ENCODE measurements at places on chromosomes 16 and 17. TPM values are rescaled to one million over a fixed set of nuclear protein-coding genes. Genes with fewer than 3 reads are reported as not detected.
A peak's percentile ranks its signal among the peaks of the same experiment; 100 is the strongest.

GRCh38 chr17:57406131-57406980, 150.0 kb downstream of the MSI2 start:
- peaks cover 16% of the 10 kb centered on the region for H3K36me3 ChIP-seq
- H3K27ac ChIP-seq = no peak overlapping the region
- DNase-seq = no peak
- H3K4me1 ChIP-seq = peaks cover 38% of the 10 kb centered on the region

DNA sequence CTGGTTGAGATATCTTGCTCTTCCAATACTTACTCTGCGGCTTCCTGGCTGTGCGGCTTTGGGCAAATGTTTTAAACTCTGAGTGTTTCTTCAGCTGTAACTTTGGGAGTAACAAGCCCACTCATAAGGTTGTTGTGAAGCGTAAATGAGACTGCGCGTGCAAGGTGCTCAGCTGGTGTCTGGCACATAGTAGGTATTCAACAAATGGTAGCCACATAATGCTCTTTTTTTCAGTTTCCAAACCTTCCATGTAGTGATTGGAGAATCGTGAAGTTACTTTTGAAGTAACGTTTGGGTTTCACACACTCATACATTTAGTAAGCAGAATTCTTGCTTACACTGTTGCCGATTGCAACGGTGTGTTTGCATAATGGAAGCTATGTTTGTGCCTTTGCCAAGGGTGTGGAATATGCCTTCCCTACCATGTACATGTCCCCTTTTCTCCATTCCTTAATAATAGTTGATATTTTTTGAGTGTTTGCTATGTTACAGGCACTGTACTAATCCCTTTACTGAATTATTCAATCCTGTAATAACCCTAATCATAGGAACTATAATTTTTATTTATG, 829 bp downstream of the DHRS7B start:
- DNase-seq = no peak
- H3K27ac ChIP-seq = peak overlapping the region; percentile 91
- peak overlapping the region; percentile 75 for H3K4me3 ChIP-seq
- H3K36me3 ChIP-seq = no peaks in the 10 kb centered on the region
- H3K4me1 ChIP-seq = peaks cover 34% of the 10 kb centered on the region

DNA sequence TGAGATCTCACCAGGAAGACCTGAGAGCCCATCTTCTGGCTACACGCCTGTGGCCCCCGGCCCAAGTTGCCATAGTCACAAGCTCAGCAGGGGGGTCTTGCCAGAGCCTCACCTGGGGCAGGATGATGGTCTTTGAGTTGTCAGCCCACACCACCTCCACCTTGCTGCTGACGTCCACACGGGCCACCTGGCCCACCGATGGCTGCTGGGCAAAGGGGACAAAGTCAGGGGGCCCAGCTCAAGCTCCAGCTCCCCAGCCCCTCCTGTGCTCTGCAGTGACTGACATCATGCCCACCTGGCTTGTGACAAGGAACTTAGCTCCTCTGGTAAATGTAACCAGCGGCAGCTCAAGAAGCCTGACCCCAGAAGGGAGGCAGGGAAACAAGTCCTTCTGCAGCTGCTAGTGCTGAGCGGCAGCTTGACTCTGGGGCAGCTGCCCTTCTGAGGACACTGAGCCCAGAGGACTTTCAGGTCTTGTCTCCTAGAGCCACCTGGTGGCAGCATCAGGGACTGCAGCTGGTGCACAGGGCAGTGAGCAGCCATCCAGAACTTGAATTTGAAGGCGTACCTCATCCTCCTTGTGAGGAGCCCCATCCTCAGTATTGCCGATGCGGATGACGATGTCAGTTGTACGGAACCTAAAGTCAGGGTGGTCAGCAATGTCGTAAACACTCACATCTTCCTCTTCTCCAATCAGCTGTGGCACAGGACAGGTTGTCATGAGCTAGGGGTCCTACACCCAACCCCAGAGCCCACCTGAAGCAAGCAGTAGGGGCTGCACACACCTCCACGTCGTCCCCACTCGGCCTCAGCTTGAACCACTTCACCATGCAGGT, 13.5 kb downstream of the SPHK1 start:
- DNase-seq = peak; percentile 97
- no peak overlapping the region for H3K4me3 ChIP-seq
- H3K4me1 ChIP-seq = peaks cover 4% of the 10 kb centered on the region
- peaks cover 48% of the 10 kb centered on the region for H3K36me3 ChIP-seq
- no peak overlapping the region for H3K27ac ChIP-seq
- no peaks in the 10 kb centered on the region for H3K27me3 ChIP-seq

GRCh38 chr17:76408037-76408849, 23.8 kb downstream of the SPHK1 start:
- H3K4me3 ChIP-seq = no peak overlapping the region
- no peaks in the 10 kb centered on the region for H3K27me3 ChIP-seq
- H3K4me1 ChIP-seq = peaks cover 36% of the 10 kb centered on the region
- peaks cover 41% of the 10 kb centered on the region for H3K36me3 ChIP-seq
- no peak for DNase-seq

DNA sequence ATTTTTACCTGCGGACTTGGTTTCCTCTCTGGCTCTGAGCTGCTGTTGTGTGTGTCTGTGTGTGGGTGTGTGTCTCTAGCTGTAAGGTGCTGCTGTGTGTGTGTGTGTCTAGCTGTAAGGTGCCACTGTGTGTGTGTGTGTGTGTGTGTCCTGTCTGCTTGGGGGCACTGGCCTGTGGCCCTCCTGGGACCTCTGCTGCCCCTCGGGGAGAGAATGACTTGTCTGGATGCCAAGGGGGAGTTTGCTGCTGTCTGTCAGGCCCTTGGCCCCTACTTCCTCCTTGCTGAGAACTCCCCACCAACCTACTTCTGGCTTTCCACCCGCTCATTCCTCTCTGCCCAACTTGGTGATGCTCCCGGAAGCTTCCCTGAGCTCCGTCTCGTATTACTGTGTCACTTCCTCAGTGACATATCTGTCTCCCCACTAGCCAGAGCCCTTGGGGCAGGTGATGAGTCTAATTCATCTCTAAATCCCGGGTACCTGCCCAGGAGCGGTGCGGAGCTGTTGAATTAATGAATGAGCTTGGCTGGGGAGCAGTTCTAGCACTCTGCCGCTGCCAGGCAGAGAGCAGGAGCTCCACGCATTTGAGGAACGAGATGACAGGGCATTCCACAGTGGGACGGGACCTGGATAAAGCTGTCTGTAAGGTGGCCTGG, 3.5 kb upstream of the LASP1NB start:
- no peak overlapping the region for H3K4me3 ChIP-seq
- H3K36me3 ChIP-seq = peaks cover 35% of the 10 kb centered on the region
- no peaks in the 10 kb centered on the region for H3K27me3 ChIP-seq
- peak; percentile 90 for DNase-seq
- peak overlapping the region; percentile 63 for H3K27ac ChIP-seq

- no peak overlapping the region for H3K4me3 ChIP-seq
- no peaks in the 10 kb centered on the region for H3K27me3 ChIP-seq
- H3K4me1 ChIP-seq = no peaks in the 10 kb centered on the region
- H3K27ac ChIP-seq = no peak overlapping the region
Measured at GRCh38 chr16:35195864-35196216, 1736.4 kb downstream of the TP53TG3F start.

GRCh38 chr16:75138636-75139035, 9.7 kb upstream of the ZFP1 start:
- H3K36me3 ChIP-seq = no peaks in the 10 kb centered on the region
- no peak for DNase-seq
- H3K27ac ChIP-seq = no peak overlapping the region
- H3K27me3 ChIP-seq = no peaks in the 10 kb centered on the region

DNA sequence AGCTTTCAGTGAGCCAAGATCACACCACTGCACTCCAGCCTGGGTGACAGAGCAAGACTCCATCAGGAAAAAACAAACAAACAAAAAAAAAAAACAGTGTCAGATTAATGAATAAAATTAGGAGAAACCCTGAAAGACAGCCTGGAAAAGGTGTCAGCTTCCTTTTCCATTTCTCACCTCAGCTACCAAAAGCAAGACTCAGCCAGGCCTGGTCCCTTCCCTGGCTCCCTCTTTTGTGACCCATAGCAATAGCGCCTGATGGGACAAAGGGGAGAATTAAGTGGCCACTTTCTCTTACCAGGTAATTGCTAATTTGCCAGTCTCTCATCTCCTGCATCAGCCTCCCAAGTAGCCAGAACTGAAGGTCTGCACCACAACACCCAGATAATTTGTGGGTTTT, 3.9 kb upstream of the THRA start:
- no peaks in the 10 kb centered on the region for H3K36me3 ChIP-seq
- peak overlapping the region; percentile 84 for H3K27ac ChIP-seq
- H3K27me3 ChIP-seq = no peaks in the 10 kb centered on the region
- peaks cover 44% of the 10 kb centered on the region for H3K4me1 ChIP-seq
- peak overlapping the region; percentile 19 for H3K4me3 ChIP-seq
- DNase-seq = no peak

DNA sequence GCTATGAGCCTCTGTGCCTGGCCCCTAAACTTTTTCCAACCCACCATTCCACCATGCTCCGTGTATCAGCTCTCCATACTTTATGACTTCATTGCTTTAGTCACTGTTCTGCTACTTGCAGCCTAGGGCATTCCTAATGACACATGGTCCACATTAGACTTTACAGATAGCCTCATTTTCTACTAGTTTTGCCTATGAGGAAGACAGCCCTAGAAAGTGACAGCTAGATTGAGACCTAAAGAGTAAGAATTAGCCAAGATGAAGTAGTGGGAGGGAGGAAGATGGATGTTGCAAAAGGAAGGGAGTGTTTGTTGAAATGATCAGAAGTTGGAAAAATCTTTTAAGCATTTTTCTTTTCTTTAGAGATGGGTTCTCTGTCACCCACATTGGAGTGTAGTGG, 11.0 kb downstream of the C16orf54 start:
- H3K27me3 ChIP-seq = no peaks in the 10 kb centered on the region
- H3K4me3 ChIP-seq = no peak overlapping the region
- H3K27ac ChIP-seq = no peak overlapping the region
- no peaks in the 10 kb centered on the region for H3K36me3 ChIP-seq

GRCh38 chr16:49454426-49455180, 81.0 kb downstream of the C16orf78 start:
- H3K4me3 ChIP-seq = no peak overlapping the region
- no peaks in the 10 kb centered on the region for H3K27me3 ChIP-seq
- no peak overlapping the region for H3K27ac ChIP-seq

DNA sequence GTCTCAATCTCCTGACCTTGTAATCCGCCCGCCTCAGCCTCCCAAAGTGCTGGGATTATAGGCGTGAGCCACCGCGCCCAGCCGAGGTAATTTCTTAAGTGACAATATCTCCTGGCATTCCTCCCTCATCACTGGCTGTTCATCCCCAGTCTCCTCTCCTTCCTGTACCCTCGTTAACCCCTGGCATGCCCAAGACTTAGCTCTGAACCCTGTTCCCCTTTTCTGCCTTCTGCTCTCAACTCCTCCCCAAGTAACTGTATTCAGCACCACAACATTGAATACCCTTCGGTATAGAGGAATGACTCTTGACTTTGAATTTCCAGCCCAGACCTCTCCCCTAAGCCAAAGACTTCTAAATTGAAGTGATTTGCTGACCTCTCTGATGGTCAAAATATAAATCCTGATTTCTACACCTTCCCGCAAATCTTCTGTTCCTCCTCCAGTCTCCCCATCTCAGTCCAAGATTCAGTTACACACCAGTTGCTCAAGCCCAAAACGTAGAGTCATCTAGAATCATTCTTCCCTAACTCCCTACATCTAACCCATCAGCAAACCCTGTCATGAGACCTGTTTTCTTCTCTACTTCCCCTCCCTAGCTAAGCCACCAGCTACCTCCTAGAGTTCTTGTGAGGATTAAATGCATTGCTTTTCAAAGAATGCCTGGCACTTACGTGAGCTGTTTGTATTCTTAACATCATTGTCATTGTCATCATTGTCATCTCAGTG, 14.8 kb downstream of the PMP22 start:
- H3K36me3 ChIP-seq = peaks cover 55% of the 10 kb centered on the region
- no peaks in the 10 kb centered on the region for H3K27me3 ChIP-seq
- H3K27ac ChIP-seq = peak overlapping the region; percentile 8
- DNase-seq = peak; percentile 42
- H3K4me1 ChIP-seq = peaks cover 92% of the 10 kb centered on the region
- H3K4me3 ChIP-seq = no peak overlapping the region

DNA sequence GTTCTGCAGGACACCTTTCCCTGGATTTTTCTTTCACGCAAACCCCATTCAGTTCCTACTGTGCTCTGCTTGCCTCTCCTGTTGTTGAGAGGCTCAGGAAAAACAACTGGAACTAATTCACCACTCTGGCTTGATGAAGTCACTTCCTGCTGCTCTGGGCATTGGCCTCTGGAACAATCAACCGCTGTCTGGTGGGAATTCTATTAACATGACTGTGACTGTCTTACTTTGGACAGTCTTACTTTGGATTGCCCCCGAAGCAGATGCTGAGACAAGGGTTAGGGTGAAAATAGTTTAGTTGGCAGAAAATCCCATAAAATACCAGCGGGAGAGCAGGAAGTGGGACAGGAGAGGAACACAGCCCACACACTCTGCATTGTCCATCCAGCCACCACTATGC, 90.0 kb upstream of the HSBP1 start:
- no peak for DNase-seq
- no peak overlapping the region for H3K27ac ChIP-seq
- H3K27me3 ChIP-seq = no peaks in the 10 kb centered on the region
- peaks cover 25% of the 10 kb centered on the region for H3K4me1 ChIP-seq
- no peaks in the 10 kb centered on the region for H3K36me3 ChIP-seq
- H3K4me3 ChIP-seq = no peak overlapping the region

GRCh38 chr16:2054543-2055245, 6.9 kb downstream of the TSC2 start:
- no peak for DNase-seq
- no peaks in the 10 kb centered on the region for H3K4me1 ChIP-seq
- peaks cover 30% of the 10 kb centered on the region for H3K36me3 ChIP-seq
- no peak overlapping the region for H3K4me3 ChIP-seq
- no peak overlapping the region for H3K27ac ChIP-seq
- H3K27me3 ChIP-seq = no peaks in the 10 kb centered on the region

GRCh38 chr17:17056156-17056539, 13.9 kb downstream of the MPRIP start:
- peaks cover 88% of the 10 kb centered on the region for H3K4me1 ChIP-seq
- no peak overlapping the region for H3K4me3 ChIP-seq
- H3K36me3 ChIP-seq = peaks cover 12% of the 10 kb centered on the region
- H3K27ac ChIP-seq = peak overlapping the region; percentile 62
- H3K27me3 ChIP-seq = no peaks in the 10 kb centered on the region

DNA sequence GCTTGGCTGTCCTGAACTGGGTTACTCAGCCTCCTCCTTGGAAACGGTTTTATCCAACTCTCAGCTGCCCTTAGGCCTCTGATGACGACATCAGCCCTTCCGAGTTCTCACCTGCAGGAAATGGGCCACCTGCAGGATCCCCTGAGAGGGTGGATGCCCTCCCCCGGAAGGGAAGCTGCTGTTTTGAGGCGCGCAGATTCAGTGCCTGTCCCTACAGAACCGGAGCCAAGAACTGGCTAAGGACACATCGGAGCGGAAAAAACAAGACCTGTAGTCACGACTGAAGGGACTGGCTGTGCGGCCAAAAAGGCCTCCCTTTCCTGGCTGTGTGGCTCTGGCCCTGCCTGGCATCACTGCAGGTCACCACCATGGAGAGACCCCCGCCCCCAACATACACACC, 11.7 kb upstream of the C16orf95 start:
- H3K36me3 ChIP-seq = peaks cover 64% of the 10 kb centered on the region
- no peak overlapping the region for H3K27ac ChIP-seq
- no peak for DNase-seq
- H3K27me3 ChIP-seq = no peaks in the 10 kb centered on the region
- H3K4me3 ChIP-seq = no peak overlapping the region

ZNF213 gene
- 18.3 TPM for total RNA-seq

CASKIN1 gene
- under 0.01 TPM for total RNA-seq

C16orf89 gene
- total RNA-seq = 2.1 TPM

NDRG4 gene
- 13.3 TPM for total RNA-seq

HOXB8 gene
- total RNA-seq = not detected

KRTAP17-1 gene
- not detected for total RNA-seq

PRKCB gene
- 5.8 TPM for total RNA-seq
